Stimulated activated CD8-positive, alpha-beta memory T cell treated with anti-CD3 and anti-CD28 coated beads, Interleukin-4, amount 100 ng/mL, for 4 hours (primary cell): ENCODE measurements at places on chromosomes 5 and 9.

DNA sequence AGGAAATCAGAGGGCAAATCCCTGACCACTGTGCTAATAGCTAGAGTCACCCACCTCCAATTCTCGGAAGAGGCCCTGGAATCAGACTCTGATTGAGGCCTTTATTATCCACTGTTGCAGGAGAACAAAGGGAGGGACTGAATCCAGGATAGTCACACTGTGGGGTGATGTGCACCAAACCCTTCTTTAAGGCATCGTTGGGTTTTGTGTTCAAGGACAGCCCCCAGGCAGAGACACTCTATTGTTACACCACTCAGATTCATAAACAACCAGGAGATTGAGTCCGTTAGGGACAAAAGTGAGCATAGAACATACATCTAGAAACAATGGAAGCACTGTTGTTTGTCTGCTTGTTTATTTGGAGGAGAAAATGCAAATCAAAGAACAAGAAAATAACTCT is 124.6 kb upstream of the TBCA start:
- DNase-seq: no peak

- DNase-seq: no peak
Observed at GRCh38 chr9:111400564-111400898, 70.5 kb upstream of the OR2K2 start.

- no peak for DNase-seq
Observed at GRCh38 chr5:154447089-154447725, 1.4 kb downstream of the SAP30L start.

DNA sequence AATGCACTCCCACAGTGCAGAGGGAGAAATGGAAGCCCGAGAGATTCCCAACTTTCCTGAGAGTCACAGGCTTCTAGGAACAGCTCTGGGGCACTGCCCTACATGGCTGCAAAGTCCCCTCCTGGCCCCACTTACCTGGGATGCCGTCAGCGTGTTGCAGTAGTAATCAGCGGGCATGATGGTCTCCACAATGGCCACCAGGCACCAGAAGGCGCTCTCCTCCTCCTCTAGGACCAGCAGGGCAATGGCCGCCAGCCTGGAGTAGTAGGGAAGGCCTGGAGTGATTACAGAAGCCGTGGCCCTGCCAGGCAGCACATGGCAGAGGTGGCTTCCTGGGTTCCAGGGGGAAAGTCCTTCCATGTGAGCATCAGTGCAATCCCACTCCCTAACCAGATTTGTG is 10.7 kb upstream of the CORO2A start:
- no peak for DNase-seq

DNA sequence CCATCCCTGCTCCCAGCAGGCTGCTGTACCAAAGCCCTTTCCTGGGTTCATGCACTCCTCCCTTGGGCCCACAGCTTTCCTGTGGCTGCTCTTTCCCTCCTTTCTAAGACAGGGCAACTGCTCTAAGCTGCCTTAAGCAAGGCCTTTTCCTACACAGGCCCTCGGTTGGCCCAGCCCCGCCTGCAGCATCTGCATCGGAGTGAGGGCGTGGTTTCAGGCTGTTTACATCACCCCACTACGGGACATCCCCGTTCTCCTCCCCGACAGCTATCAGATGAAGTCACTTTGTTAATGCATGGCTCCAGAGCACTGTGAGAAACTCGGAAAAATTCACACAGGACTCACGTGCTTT is 3.4 kb downstream of the DPH7 start:
- no peak for DNase-seq

DNA sequence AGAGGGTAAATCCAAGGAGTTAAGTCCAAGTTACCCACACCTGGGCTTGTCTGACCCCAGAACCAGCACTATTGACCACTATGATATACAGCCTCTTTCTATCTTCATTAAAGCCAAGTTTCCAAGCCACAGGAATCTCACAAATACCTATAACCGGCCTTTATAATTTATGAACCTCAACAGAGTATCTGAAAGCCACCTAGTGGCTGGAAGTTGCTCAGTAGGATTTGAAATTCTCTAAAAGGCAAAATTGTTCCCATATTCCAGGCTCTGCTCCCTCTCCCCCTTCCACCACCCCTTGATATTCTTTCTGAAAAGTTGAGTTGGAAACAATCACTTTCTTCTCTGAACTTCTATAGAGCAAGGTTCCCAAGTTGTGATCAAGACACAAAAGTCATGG is 106.4 kb upstream of the GPR151 start:
- DNase-seq: no peak

DNA sequence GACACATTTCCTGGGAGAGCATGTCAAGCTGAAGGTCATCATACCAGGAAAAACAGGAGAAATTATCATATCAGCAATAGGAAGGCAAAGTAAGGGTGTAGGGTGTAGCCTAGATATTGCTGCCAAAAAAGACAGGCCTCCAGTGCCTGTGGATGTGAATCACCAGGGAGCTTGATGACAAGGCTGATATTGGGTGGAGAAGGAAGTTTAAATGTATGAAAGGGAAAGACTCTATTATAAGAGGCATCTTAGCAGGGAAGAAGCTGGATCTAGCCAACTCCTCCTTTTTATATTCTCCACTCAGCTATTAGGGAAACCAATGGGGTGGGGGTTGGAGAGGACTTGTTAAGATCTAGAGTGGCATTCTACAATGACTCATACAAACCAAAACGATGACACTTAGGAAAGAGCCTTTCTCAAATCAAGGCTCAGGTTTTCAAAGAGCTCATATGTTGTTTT is 13.4 kb upstream of the TXNDC8 start:
- DNase-seq: no peak

- no peak for DNase-seq
Observed at GRCh38 chr5:98076501-98076900, 697.0 kb upstream of the RGMB start.

DNA sequence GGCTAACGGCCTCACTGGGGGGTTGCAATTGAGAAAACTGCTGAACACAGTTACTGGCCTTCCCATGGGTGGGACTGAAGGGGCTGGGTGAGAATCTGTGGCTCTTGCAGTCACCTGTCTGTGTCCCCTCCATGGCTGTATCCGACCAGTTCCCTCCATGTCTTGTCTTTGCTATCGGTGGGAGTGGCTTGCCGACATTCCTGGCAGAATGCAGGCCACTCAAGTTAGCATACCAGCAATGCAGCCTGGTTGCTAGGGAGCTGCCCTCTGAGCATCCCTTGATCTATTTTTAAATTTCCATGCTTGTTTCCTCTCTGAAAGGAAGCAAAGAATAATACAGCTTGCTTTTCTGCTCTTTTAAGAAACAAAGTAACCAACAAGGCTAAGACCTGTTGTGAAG is 1509.7 kb upstream of the WWC1 start:
- DNase-seq: no peak

DNA sequence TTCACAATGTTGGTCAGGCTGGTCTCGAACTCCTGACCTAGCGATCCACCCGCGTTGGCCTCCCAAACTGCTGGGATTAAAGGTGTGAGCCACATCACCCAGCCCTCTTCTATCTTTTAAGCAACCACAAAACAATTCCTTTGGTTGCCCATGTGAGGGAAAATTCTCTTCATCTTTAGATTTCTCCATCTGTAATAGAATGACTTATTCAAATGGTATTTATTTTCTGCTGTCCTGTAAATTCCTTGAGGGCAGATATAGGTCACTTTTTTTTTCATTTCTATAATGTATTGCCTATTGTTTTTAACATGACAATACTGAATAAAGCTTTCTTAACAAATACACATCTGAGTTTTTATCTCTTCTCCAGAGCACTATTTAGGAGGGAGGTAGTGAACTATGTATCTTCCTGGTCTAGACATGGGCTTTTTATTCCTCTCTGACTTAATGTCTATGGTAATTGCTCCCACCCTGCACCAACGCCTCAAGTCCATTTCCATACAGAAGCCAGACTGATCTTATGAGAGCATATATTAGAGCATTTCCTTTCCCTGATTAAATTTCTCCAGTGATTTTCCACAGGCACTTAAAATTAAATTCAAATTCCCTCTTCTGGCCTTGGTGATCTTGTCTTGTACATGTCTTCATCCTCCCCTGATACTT is 595.6 kb downstream of the CAAP1 start:
- DNase-seq: no peak

DNA sequence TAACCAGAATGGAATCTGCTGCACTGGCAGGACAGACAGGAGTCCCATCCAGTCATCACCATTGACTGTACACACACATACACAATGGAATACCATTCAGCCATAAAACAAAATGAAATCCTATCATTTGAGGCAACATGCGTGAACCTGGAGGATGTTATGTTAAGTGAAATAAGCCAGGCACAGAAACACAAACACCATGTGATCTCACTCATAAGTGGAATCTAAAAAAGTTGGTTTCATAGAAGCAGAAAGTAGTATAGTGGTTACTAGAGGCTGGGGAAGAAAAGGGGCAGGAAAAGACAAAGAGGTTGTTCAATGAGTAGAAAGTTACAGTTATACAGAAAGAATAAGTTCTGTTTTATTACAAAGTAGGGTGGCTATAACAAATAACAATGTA is 884.0 kb upstream of the ACO1 start:
- no peak for DNase-seq

GRCh38 chr5:163496286-163496685 is 9.1 kb upstream of the MAT2B start:
- DNase-seq: no peak

GRCh38 chr9:128203707-128204551 is 750 bp downstream of the DNM1 start:
- DNase-seq: no peak

DNA sequence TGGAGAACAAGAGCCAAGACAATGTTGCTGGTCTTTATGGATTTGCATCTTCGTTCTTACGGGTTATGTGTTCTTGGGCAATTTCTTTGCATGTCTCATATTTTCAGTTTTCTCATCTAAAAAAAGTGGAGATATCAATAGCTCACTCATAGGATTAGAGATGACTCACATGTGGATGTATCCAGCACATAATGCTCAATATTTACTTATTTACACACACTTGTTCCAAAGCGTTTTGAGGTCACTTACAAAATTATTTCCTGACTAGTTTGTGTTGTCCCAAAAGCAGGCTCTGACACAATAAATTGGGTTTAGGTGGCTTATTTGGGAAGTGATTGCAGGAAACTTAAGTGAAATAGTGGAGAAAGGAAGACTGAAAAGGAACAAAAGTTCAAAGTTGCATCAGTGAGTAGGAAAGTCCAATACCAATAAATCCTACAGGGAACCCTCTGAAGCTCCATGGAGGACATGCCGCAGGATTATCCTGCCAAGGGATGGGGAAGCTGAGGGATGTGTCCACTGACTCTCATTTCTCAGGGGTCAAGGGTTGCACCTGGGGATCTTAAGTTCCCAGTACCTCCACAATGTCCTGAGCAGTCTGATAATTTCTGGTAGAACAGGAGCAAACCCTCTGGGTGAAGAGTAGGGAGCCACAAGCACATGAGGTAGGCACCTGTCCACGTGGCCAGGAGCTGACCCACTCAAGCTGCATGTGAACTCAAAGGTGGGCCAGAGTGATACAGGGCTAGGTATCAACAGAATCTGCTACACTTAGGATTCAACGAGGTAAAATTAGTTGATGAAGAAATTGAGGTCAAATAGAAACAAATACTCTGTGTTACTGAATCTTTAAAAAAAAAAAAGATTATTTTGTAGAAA is 37.4 kb upstream of the SLC44A1 start:
- DNase-seq: no peak

DNA sequence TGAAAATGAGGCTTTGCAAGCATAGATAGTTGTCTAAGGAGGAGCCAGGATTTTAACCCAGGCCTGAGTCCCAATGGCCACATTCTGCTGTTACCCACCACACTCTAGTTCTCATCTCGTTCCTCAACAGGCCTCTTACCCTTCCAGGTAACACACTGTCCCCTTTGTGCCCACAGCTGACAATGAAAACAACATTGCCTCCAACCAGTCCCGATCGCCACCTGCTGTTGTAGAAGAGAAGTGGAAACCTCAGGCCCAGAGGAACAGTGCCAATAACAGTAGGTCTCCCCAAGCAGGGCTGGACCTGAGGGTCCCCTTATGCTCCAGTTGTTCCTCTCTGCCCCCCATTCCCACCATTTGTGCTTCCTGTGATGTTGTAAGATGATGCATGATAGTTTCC is 30.4 kb downstream of the AMBP start:
- no peak for DNase-seq

- DNase-seq: no peak
Observed at GRCh38 chr5:16521521-16522483, 56.2 kb upstream of the ZNF622 start.

- no peak for DNase-seq
Observed at GRCh38 chr9:121604242-121604641, 47.2 kb upstream of the DAB2IP start.

DNA sequence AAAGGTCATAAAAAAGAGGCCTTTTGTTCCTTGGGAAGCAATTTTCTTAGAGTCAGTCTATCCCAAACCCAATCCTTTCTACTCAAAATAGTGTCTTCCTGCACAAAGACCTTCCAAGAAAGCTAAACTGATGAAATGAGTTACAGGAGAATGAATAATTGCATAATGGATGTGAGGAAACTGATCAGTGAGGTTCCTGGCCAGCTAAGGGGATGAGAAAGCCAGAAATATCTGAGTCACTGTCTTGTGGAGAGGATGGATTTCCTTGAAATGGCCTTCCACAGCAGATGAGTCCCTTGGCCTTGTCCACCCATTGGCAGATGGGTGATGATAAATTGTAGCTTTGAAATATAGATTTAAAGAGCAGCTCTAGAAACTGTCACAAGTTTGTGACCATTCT is 756.1 kb downstream of the DNAH5 start:
- no peak for DNase-seq
